ENCODE measurements at places on chromosomes 13 and 19. TPM values are rescaled to one million over a fixed set of nuclear protein-coding genes. Genes with fewer than 3 reads are reported as not detected.

KASH5 gene
- total RNA-seq = not detected

F10 gene
- 0.79 TPM for total RNA-seq

IGSF23 gene
- not detected for total RNA-seq

SLC8A2 gene
- 92.9 TPM for total RNA-seq

FFAR3 gene
- total RNA-seq = not detected

MCEMP1 gene
- total RNA-seq = 0.99 TPM

CYP4F12 gene
- total RNA-seq = 2.4 TPM

KLF1 gene
- not detected for total RNA-seq

PLVAP gene
- 6.2 TPM for total RNA-seq

C19orf44 gene
- total RNA-seq = 7.0 TPM

ZNF878 gene
- not detected for total RNA-seq

GNG8 gene
- not detected for total RNA-seq

ERICH4 gene
- total RNA-seq = not detected

CD22 gene
- 18.9 TPM for total RNA-seq

MAST1 gene
- total RNA-seq = 55.0 TPM

DNA sequence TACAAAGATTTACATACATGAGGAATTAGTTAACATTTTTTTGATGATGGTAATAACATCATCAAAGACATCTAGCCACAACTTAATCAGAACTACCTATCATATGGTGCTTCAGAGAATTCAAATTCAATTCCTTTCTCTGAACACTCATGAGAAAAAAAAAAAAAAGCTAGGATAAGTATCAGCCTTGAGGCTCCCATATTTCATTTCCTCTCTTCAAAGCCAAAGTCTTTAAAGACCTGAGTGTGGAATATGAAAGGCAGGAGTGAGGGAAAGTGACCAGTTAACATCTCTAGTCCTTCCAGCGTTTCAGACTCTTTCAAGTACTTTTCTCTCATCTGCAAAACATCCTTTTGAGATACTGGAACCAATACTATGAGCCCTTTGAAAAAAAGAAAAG, 137.5 kb downstream of the DCLK1 start:
- no peak for DNase-seq

- no peak for DNase-seq
These were observed 322.8 kb upstream of the EDNRB start for GRCh38 chr13:78241278-78241919.

DNA sequence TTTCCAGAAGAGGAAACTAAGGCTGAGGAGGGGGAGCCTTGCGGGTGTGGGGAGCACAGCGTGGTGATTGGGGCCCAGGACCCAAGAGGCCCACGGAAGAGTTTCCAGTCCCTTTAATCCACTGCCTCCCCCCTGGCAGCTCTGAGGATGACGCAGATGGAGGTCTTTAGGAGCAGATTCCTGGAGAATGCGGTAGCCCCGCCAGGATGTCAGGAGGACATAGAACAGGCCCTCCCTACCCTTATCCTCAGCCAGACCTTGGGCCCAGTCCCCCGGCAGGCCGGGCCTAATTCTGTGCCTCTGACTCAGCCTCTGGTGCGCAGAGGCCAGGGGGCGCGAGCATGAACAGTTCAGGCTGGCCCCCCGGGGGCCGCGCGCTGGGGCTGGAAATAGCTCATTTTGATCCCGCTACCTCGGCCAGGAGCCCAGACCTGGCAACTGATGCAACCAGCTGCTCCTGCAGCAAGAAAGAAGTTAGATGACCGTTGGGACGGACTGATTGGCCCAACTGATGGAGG, 461 bp upstream of the HSPB6 start:
- DNase-seq = peak; percentile 63

DNA sequence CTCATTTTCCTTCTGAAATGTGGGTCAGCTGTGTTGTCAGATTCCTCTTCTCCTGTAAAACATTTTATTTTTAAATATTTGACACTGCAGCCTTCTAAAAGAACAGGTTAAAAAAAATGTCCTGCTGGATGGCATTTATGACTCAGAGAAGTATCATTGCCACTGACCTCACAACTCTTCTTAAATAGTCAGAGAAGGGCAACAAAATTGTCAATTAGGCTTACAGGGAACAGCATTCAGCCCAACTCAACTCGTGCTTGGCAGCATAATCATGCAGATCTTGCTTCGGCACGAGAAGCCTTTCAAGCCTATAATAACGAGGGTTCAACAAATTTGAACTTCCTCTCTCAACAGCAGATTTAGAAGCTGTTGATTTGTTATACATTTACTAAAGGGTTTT, 296.7 kb upstream of the DACH1 start:
- no peak for DNase-seq

- no peak for DNase-seq
These were observed 19.3 kb upstream of the TINCR start for GRCh38 chr19:5587071-5587455.

GRCh38 chr19:30780032-30780431, 407.8 kb downstream of the ZNF536 start:
- no peak for DNase-seq

- no peak for DNase-seq
These were observed 173.0 kb downstream of the OLFM4 start for GRCh38 chr13:53201454-53202225.

DNA sequence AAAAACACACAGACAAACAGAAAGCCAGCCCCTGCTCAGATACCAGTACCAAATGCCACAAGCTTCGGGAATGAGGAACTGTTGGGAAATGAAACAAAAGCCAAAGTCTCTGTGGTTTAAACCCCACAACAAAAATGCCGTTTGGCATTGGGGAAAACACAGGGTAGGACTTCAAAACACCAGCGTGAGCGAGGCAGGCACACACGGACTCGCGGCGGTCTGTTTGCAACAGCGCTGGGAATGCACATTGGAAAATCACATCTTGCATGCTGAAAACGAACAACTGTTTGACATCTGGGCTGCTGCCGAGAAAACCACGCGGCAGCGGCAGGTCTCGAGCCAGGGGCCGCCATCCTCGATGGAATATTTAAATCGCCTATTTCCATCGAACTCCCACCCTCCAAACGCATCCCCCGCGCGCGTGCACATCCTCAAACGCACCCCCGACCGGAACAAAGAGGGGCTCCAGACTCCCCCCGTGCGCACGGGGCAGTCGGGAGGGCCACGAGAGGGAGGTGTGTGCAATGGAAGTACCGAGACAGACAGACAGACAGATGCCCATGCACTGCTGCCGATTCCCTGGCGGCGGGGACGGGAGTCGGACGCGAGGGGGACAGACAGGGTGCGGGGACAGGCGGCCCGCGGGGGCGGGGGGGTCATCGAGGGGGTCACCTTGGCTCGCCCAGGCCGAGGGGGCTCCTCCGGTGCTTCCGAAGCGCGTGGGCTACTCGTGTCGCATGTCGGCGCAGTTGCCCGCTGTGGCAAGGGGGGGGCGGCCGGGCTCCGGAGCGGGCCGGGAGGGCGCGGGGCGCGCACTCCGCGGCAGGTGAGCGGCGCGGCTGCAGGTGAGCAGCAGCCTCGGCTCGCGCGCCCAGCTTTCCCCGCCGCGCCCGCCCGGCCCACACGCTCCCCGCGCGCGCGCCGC, at the start of gene GPR12:
TSS of gene GPR12 (minus strand) at position 880 of the 925 bp plus-strand sequence. CDS start 959 bp downstream, outside the sequence.
- peak; percentile 29 for DNase-seq

DNA sequence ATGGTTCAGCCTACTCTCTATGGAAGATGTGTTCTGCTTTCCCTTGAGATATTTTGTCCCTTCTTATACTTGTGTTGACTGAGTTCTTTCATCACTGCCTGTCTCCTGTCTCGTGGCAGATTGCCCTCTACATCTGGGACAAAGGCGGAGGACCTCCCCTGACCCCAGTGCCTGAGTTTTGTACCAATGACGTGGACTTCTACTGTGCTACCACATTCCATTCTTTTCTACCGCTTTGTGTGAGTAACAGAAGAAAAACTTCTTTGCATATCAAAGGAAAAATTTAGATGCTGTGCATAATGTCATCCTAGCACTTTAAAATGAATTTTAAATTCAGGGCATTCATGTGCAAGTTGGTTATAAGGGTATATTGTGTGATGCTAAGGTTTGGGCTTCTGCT, 74.6 kb downstream of the B3GLCT start:
- no peak for DNase-seq

DNA sequence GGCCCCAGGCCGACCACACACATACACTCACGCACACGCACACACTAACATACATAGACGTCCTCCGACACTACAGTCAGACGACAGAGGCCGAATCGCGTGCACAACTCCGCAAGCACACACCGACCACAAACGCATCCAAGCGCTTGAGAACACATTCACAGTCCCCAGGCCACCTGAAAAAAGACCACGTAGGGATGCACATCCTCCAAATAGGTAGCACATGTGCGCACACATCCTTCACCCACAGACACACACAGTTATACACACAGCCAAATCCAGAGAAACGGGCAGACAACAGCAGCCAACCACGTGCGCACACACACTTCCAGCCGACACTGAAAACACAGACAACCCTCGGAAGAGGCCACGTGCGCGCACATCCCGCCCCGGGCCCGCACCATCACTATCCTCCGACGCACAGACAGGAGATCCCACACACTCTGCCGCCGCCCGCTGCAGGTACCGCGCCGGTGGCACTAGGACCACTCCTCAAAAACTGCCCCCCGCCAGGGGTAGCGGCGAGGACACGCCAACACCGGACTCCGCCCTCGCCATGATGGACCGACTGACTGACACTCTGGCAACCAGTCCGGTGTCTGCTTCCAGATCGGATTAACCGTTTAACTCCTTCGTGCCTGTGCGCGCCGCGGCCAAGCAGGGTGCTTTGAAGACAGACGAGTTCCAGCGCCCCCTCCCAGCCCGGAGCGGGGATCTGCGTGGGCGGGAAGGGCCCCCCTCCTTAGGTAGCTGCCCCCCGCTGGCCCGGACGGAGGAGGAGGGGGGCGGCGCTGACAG, 493 bp upstream of the PDE4A start:
- DNase-seq = peak; percentile 69

GRCh38 chr13:103730407-103730806, 664.2 kb upstream of the SLC10A2 start:
- no peak for DNase-seq

- DNase-seq = no peak
These were observed 340.7 kb upstream of the HTR2A start for GRCh38 chr13:47237571-47237970.

DNA sequence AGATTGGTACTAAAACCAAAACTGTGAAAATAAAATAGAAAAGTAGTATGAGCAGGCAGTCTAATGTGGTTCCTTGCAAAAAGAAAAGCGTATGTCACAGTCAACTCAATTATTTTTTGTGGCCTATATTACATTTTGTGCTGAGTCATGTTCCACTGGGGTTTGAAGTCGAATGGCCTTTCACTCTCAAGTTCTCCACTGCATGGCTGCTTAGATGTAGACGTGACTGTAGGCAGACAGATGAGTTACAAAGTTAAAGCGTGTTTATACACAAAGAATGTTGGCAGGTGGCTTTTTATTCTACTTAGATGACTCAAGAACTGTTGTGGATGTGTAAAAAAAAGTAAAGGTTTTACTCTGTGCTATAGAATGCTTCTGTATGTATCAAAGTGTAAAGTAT, 133.9 kb downstream of the SLITRK6 start:
- DNase-seq = no peak

- DNase-seq = no peak
These were observed 449.8 kb downstream of the FGF9 start for GRCh38 chr13:22120646-22121045.

- DNase-seq = no peak
These were observed 5.5 kb downstream of the EEF2 start for GRCh38 chr19:3979674-3980352.

- no peak for DNase-seq
These were observed 26.2 kb downstream of the FREM2 start for GRCh38 chr13:38713046-38713445.

- no peak for DNase-seq
These were observed 17.2 kb downstream of the PRR36 start for GRCh38 chr19:7856679-7857663.

DNA sequence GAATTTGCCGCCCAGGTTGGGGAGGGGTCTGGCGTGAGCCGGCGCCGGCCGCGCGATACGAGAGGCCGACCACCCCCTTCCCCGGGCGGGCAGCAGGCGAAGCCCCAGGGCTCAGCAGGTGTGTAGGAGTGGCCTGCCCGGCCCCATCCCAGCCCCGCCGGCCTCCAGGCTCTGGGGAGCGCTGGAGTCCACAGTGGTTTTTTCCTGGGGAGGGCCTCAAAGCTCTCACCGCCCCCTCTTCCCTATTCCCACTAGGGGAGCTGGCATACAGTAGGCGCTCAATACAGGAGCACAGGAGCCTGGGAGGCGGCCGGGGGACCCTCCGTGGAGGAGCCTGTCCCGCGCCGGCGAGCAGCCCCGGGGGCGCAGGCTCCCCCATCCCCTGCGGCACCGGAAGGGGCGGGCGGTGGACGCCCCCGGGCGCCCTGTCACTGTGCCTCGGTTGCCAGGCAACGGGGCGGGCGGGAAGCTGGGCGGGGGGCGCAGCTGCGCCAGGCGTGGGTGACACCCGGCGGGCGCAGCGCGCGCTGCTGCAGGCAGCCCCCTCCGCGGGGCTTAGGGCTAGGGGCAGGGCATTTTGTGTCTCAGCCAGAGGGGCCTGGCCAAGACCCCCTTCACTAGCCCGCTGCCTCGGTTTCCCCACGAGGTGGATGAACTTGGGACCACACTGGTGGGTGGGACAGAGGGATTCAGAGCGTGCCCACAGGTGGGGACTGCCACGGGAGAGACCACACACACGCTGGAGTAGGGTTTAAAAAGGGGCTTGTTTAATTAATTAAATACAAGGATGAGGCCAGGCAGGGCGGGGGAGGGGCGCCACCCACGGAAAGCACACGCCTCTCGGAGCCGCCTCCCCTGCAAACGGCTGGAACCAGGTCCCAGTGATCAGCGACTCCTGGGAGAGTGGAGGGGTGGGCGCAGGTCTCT, 3.6 kb upstream of the REXO1 start:
- DNase-seq = no peak

- no peak for DNase-seq
These were observed 139.3 kb downstream of the DACH1 start for GRCh38 chr13:71727662-71728061.

GRCh38 chr19:47002106-47002766, 17.4 kb upstream of the NPAS1 start:
- DNase-seq = no peak

DNA sequence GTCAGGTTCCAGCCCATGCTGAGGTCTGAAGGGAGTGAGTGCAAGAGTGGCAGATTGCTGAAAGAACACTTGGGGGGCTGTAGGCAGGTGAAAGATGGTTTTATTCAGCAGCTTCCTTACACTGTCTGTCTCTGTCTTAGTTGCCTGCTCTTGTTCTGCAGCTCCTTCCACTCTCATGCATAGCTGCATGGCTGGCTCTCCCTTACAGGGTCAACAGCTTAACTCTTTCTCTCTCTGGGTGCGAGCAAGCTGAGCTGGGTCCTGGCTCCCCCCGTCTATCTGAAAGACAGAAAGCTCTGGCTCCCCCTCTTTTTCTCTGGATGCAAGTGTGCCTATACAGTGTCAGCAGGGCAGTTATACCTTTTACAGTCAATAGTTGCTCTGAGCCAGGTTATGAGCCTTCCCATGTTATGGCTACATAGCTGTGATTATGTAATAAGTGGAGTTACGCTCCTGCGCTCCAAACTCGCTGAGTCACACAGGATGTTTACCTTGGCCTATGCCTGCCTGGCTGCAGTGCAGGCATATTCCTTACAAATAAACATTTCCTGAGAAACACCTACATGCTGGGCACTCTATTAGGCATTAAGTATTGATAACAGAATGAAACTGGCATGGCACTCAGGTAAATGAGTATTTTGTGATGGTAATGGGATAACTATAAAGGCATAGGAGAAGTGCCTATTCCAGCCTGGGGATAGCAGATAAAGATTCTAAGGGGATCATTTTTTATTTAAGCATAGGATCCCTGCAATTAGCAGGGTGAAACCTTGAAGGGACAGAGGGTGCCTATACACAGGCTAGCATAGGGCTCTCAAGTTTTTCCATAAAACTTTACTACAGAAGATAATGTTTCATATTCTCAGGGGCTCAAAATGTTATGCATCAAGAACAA, 826.9 kb upstream of the PCDH9 start:
- DNase-seq = no peak

Measured in dorsolateral prefrontal cortex (tissue), 122 donors.